Fibroblast of the conjunctiva (primary cell): ENCODE measurements at places on chromosomes 2 and 18.

DNA sequence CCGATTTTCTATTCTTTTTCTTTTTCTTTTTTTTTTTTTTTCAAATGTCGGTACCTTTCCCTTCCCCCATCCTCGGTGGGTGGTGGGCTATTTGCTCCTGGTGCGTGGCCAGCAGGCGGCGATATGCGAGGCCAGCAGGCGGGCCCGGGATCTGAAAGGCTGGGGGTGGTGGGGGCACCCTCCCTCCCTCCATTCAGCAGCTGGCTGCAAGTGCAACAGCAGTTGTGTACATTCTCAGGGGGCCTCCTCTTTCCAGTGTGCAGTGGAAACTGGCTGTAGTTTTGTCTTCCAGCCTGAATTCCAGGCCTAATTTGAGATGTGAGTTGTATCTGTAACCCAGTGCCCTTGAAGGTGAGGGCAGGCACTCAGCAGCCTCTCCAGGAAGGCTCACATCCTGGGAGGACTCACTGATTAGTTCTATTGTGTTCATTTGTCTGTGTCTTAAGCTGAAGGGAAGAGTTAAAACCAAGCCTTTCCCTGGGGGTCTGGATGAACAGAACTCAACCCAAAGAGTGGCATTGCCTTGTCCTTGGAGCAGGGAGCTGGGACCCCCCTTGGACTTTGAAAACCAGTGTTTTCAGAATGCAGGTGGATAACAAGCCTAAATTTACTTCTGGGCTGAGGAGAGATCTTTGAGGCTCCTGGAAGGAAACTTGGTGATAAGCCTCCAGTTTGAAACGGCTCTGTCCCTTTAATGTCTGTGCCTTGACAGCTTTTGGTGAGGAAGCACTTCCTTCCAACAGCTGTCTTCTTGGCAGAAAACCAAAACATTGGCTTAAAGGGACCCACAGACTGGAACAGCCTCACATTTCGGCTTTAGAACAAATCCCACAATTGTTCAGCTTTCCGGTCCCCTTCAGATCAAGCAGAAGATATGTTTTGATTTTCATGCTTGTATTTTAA is 3.3 kb downstream of the MYCN start:
- DNase-seq: no peak

GRCh38 chr18:2551425-2551824 is 19.9 kb downstream of the METTL4 start:
- no peak for DNase-seq

DNA sequence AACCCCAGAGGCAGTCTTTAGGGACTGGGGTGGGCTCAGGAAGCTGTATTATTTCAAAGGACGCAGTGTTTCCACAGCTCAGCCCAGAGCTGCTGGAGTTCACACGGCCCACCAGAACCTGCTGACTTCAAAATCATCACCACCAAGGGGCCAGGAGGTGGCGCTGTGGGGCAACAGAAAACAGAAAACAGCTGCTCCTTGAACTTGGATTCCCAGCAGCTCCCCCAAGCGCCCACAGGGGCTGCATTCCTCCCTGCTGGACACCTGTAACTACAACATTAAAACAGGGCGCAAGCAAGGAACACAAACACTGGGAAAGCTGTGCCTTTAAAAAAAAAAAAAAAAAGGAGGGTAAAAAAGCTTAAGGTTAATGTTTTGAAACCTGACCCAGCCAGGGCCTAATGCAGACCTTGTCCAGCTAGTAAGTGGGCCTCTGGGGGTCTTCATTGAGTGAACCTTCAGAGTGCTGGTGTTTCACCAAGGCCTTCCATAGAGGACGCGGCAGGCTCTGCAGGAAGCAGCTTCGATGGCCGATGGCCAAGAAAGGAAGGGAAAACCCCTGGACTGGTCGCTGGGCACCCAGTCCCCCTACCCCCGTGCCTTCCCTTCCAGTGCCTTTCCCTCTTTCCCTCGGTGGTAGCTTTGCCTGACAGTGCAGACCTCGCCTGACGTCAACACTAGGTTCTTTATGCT is 25.9 kb downstream of the MLPH start:
- peak; percentile 81 for DNase-seq

DNA sequence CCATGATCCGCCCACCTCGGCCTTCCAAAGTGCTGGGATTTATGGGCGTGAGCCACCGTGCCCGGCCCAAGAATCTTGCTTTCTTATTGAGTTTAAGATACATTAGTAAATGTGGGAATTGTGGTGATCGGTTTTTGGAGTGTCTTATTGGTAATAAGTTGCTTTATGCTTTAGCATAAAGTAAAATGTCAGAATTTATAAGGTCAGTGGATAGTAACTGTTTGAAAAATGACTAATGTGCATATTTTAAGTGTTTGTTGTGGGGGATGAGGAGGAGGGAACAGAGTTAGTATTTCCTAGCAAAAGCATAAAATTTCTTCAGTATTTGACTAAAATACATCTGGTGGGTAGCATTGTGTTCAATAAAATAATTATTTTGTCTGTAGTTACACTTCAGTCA is 77.4 kb downstream of the SLC39A10 start:
- DNase-seq: no peak

GRCh38 chr18:3119401-3120341 is 100.1 kb downstream of the MYOM1 start:
- DNase-seq: no peak

GRCh38 chr2:17326717-17327116 is 191.5 kb downstream of the RAD51AP2 start:
- DNase-seq: no peak

- DNase-seq: no peak
Measured at GRCh38 chr2:149800624-149801542, 213.3 kb upstream of the MMADHC start.
